KG1 (cell line): ENCODE measurements at places on chromosomes 5 and 9.

GRCh38 chr5:124790301-124790894 lies 44.0 kb upstream of the ZNF608 start:
- no peak for DNase-seq

GRCh38 chr9:82675605-82676004 lies 387.3 kb downstream of the RASEF start:
- DNase-seq, result no peak

DNA sequence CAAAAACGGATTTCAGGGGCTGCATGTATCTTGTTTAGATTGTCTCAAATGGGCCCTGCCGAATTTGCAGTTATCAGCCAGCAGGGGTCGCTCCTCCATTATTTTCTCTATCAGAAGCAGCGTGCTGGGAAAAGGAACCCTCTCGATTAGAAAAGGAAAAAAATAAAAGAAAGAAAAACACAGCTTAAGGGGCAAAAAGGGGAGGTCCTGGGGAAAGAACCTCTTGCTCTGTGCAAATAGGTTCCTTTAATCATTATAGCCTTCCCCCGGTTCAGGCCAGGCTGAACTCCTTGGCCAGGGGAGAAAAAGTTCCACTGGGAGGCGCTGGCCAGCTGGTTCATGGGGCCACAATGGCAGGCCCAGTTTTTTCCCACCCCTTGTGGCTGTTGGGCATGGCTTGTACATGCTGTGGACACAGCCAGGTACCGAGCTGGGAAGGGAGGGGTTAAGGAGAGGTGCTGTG lies 25.0 kb upstream of the CAPSL start:
- DNase-seq, result no peak

GRCh38 chr5:170407062-170407461 lies 17.9 kb upstream of the KCNMB1 start:
- no peak for DNase-seq

GRCh38 chr5:38059876-38060275 lies 198.5 kb upstream of the EGFLAM start:
- no peak for DNase-seq
